ENCODE measurements at places on chromosomes 3 and 15.

DNA sequence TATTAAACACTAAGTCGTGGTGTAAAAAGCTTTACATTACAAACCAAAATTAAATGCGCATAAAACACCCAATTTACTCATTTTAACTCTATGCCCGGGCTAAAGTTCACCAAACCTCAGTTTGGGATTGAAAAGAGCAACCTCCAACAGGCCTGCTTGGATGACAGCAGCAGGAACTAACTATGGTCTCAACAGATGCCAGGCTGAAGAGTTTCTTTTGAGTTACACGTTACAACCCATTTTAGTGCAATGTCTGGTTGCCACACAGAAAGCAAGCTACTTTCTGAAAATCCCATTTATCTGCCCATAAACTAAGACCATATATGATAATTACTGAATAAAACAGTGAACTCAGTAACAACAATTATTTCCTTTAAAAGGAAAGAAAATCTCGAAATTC, 2.2 kb downstream of the SATB1 start:
- no peak for DNase-seq

- no peak for DNase-seq
Measured at GRCh38 chr3:174846055-174846454, 13.1 kb upstream of the NAALADL2 start.

GRCh38 chr15:69760258-69760845, 307.7 kb downstream of the RPLP1 start:
- no peak for DNase-seq

DNA sequence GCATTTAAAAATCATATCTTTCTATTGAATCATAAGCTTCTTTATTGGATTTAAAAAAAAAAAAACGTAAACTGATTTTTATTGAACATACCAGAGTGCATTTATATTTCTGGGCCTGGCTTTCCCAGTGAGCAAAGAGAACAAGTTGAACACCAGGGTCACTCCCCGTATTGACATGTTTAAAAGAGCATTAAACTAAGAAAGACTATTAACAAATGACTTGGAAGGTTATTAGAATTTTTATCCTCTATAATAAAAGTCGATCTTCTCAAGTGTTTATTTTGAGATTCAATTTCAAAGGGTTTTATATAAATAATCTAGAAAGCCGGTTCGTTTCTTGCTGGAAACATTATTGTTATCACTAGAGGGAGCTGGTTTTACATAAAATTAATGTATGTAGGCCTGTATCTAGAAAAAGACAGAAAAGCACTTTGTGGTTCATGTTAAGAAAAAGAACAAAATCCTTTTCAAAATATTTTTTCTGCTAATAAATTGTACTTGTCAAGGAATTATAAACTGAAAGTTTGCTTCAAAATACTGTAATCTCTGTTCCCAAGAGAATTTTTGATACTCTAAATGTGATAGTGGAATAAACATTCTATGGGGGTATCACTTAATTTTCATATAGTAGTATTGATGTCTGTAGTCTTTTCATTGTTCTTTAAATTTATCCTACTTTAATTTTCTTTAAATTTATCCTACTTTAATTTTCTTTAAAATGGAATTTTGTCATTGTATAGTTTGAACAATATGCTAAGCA, 321.8 kb upstream of the MME start:
- DNase-seq: peak; percentile 17

GRCh38 chr15:22954326-22954725, 25.8 kb downstream of the CYFIP1 start:
- DNase-seq: no peak

DNA sequence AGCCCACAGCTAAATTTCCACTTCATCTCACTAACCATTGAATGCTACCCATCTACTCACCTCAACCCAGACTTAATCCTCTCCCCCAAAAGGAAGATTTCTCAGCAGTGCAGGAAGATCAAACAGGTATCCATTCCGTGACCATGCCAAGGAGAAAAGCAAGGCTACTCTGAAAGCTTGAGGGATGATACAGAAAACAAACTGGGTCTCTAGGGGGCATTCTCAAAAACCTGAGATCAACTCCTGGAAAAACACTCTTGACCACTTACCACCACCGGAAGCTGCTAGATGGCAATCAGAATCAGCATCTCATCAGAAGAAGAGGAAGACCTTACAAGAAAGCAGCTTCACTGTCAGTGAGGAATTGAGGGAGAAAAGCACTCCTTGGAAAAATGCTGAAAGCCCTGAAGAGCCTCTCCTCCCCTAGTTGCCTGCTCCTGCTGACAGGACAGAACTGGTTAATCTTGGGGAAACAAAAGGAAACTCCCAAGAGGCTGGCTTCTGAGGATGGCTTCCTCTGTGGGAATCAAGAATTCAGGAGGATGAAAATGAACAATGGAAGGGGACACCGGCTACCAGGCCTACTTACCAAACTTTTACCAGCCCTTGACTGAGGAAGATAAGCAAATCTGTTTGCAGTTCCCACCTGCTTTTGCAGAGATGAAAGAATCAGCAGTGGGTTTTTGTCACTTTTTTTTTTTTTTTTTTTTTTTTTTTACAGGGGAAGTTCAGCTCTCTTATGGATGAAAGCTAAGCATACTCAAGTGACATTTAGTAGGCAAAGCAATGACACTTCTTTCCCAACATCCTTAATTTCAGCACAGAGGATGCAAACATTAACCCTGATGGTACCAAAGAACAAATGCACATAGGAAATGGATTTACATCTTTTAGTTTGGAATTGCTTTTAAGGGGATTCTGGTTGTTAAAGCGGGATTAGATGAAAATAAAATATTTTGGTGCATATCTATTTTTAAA, at the start of gene ATP8B4:
TSS of gene ATP8B4 (minus strand) at position 171 of the 978 bp plus-strand sequence. CDS start 12,267 bp downstream, outside the sequence.
- DNase-seq: no peak

DNA sequence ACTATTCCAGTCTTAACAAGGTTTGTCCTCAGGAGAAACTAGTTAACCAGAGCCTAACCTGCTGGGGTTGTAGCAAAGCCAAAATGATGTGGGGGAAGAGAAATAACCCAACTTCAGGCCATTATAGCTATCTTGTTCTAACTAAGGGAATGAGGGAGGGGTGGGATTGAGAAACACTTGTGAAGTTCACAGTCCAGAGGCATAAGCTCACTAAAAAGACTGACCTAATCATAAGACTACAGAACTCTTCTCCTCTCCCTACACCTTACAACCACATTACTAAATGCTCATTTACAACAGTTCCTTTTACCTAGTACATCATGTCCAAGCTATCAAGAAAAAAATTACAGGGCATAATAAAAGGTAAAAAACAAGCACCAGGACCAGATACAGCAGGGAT, 52.8 kb downstream of the UBE3A start:
- no peak for DNase-seq

DNA sequence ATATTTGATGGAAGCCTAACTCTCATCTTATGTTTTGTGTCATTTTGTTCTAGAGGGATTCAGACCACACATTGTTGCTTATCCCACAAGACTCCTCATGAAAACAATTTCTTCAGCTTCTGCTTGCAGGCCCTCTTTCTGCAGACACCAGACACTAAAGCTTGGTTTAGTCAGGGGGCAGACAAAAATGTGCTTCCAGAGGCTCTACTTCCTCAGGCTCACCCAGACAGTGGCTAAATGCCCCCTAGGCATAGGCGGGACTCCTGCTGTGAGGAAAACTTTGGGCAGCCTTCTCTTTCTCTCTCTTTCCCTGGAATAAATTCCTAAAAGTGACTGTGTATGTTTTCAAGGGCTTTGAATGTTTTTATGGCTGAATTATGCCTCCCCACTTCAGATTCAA, 435.4 kb upstream of the ATP11B start:
- DNase-seq: no peak

- no peak for DNase-seq
Measured at GRCh38 chr15:100777821-100778220, 101.8 kb upstream of the ALDH1A3 start.

- DNase-seq: peak; percentile 88
Measured at GRCh38 chr15:42736793-42737528, at the start of gene CDAN1. Gene CDAN1, minus strand, starts transcription at chr15:42737128. Its CDS starts 26 bp downstream, at chr15:42737102.

GRCh38 chr3:160698599-160699195, 21.7 kb downstream of the ARL14 start:
- no peak for DNase-seq

DNA sequence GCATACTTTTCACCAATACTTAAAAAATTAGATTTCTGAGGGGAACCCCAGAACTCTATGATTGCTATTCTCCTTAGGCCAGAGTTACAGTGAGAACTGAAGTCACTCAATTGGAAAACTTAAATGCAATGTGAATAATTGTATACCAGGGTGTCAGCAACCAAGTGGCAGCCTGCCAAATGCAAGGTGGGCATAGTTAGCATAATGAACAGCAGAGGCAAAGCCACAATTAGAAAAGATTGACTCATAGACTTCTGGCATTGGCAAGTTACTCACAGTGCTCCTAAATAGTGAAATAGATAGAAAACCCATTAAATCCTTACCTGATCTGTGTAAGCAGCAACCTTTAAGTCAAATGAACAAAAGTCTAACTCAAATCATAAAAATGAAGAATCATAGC, 94.9 kb downstream of the BCHE start:
- no peak for DNase-seq

DNA sequence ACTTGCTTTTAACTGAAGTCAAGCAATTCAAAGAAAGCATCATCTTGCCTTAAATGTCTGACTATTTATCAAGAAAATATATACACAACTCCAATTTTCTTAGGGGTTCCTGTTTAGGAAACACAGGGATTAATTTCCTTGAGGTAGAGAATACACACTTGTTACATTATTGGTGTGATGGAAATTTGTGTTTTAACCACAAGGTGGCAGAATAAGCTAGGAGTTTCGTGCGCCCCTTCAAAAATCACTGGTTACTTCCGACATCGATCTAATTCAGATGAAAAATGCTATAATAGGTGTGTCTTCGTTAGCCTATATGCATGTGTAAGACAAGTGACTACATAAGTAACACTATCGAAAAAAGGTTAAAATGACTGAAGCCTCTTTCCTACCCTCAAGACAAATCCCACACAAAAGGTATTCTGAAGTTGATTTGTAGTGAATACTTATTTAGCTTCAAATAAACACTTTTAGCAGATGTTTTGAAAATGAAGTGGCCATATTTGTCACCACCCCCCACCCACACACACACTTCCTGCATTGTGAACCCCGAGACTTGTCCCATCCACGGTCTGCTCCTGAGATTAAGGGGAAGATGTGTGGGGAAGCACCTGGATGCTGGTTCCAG, 246.5 kb downstream of the ROBO1 start:
- no peak for DNase-seq

DNA sequence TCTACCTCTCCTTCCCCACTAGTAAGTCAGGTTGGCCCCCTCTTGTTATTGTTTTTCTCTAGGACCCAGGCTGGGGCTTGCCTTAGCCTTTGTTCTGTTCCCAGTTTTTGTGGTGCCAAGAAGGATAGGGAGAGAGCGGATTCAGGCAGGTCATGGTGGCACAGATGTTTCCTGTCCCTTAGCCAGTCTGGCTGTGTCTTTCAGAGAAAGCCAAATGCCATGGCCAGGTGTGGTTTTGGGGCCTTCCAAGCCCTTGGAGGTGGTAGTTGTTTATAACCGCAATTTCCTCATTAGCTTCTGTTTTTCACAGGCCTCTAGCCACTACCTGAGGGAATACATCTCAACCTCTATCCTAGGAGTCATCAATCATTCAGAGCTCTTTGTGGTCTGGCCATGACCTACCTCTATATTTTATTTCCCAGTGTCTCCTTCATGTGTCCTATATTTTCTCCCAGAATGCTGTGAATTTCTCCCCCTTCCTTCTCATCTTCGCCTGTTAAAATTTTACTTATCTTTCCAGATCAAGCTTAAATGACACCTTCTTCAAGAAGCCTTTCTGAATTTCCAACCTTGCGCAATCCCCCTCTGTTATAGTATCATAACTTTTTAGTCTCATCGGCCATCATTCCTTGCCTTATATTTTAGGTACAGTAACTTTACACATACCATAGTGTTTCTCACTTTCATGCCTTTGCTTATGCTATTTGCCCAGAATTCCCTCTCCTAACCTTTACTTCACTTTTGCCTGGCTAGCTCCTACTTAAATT, 38.2 kb downstream of the TIMP4 start:
- DNase-seq: no peak

DNA sequence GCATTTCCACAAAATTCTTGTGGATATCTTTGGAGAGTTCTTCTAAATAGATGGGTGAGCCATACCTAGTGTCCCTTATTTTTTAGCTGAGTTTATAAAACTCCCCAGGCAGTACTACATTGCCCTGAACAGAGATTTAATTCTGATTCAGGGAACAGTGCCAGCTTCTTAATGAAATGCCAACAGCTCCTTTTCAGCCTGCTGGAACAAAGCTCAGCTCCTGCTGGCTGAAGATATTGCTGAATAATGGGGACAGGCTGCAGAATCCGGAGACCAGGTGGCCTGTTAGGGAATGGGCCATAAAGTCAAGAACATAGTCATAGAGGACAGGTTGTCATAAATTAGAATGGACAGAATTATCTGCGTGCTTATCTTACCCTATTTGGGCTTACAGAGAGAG, 8.9 kb downstream of the HGD start:
- no peak for DNase-seq

DNA sequence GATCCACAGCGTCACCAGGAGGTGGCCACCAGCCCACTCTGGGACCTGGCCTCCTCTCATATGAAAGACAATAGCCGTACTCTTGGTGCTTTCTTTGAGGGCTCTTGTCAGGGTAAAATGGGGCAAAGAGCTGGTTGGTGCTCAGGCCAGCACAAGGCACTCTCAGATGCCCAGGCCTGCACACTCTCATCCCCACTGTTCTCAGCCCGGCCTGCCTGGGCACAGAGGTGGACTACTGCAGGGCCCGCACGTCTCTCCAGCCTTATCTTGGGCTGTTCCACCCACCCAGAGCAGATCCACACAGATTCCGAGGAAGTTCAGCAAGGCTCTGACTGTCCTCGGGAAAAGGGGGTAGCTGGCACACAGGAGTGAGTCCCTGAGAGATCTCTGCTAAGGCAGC, 122.8 kb upstream of the PRR20G start:
- no peak for DNase-seq

- DNase-seq: no peak
Measured at GRCh38 chr3:175983379-175983778, 1124.2 kb downstream of the NAALADL2 start.

Data from prostate gland (tissue), 2 donors.